Stimulated activated CD4-positive, alpha-beta T cell treated with anti-CD3 and anti-CD28 coated beads, Interleukin-12 subunit alpha, Interleukin-12 subunit beta, amount 100 ng/mL, for 48 hours (primary cell): ENCODE measurements at places on chromosomes 12 and 14.
A peak's percentile ranks its signal among the peaks of the same experiment; 100 is the strongest.

GRCh38 chr12:116538076-116538591 is 21.0 kb upstream of the MAP1LC3B2 start:
- no peak for DNase-seq

GRCh38 chr14:87386524-87386923 is 606.5 kb downstream of the GALC start:
- no peak for DNase-seq

GRCh38 chr14:90682615-90683014 is 133.6 kb downstream of the TTC7B start:
- DNase-seq = no peak

DNA sequence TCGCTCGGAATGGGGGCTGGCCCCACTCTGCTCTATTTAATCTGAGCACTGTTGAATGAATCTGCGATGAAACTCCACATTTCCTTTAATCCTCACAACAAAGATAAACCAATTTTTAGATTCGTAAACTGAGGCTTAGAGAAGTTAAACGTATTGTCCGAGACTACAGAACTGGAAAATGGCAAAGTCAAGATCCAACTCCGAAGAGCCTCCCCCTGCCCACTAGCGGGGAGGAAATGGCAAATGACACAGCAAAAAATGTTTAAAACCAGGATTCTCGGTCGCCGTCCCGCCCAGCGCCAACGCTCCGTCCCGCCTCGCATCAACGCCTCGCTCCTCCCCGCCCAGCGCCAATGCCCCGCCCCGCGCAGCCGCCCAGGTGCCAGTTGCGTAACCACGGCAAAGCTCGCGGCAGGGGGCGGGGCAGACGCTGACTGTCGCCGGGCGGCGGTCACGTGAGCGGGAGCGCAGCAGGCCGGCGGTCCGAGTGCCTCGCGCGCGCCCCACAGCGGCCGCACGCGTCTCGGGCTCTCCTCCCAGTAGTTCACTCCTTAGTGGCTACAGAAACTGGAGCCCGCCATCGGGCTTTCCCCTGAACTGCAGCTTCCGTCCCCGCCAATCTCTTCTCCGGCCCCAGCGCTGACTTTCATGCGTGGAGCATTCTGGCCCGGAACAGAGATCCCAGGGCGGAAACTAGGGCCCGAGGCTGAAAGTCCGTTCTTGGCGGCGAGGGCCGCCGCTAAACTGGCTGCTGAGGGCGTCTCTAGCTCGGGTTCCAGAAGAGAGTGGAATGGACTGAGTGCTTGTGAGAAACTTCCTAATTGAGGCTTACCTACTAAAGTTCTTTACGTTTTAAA is 13.6 kb upstream of the LRRC23 start:
- DNase-seq = peak; percentile 97

DNA sequence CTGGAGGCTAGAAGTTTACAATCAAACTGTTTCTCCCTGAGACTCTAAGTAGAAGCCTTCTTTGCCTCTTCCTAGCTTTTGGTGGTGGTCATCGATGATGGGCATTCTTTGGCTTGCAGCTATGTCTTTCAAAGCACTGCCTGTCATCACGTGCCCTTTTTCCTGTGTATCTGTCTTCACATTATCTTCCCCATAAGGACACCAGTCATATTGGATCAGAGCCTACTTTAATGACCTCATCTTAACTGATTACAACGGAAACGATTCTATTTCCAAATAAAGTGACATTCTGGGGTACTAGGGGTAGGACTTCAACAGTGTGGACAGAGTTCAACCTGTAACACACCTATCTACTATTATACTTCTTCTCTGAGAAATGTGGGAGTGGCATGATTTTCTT is 31.1 kb upstream of the IFNG-AS1 start:
- no peak for DNase-seq

GRCh38 chr12:87368259-87368658 is 660.9 kb downstream of the C12orf50 start:
- no peak for DNase-seq

- no peak for DNase-seq
Measured at GRCh38 chr12:47730341-47730744, 5.1 kb upstream of the ENDOU start.

DNA sequence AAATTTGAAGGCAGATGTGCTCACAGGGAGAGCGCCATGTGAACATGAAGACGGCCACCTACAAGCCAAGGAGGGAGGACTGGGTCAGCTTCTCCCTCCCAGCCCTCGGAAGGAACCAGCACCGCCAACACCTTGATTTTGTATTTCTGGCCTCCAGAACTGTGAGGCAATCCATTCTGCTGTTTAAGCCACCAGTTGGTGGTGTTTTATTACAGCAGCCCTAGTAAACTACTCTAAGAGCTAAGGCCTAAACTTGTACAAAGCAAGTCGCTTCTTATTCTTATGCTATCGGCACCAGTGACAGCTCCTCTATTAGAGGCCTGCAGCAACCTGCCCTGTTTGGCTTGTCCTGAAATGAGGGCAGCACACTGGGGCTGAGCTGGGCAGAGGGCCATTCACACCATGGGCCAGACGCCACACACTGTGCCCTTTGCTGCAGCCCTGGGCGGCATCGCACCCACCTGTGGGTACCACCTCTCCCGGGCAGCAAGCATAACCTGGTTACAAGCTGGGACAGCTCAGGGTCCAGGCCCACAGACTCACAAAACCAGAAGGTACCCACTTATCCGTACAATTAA is 62.7 kb downstream of the NOS1 start:
- DNase-seq = no peak

DNA sequence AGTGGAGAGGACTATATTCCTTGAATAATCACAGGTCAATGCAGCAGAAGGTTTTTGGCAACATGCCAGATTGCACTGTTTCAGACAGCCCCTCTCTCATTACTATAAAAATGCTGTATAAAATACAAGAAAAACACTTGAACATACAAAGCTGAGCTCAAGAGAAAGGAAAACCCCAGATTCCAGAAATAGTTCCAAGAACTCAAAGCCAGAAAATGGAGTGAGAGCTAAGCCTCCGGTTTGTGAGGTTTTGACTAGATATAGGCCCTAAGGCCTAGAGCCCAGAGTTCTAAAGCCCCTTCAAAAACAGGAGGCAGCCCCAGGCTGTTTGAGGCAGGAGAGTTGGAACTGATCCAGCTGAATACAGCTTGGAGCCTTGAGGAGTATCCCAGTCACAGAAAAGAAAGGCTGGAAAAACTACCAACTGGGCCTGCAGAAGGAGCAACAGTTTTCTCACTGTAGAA is 29.4 kb upstream of the ACTN1 start:
- DNase-seq = no peak
